Body of pancreas (tissue), 4 donors: ENCODE measurements at places on chromosomes 5 and 9. TPM values are rescaled to one million over a fixed set of nuclear protein-coding genes. Genes with fewer than 3 reads are reported as not detected.

PCDHGA5 gene
- 6.0 TPM for total RNA-seq

DNA sequence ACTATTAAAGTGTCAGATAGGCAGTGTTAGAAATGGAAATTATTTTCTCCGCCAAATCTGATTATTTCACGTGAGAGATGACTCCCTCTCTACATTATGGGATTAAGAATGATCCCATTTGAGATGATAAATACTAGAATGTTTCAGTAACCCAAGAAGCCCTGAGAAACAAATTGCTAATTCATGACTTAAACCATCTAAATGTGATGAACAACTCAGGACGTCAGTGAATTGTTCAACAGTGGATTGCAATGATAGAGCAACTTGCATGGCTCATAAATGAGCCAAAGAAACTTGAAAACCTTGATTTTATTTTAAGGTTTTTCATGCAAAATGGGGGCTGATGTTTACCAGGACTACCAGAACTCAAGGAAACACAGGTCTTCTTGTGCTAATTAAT lies 350.5 kb upstream of the WWC1 start:
- no peak for DNase-seq

ARAP3 gene
- total RNA-seq = 3.9 TPM

DNA sequence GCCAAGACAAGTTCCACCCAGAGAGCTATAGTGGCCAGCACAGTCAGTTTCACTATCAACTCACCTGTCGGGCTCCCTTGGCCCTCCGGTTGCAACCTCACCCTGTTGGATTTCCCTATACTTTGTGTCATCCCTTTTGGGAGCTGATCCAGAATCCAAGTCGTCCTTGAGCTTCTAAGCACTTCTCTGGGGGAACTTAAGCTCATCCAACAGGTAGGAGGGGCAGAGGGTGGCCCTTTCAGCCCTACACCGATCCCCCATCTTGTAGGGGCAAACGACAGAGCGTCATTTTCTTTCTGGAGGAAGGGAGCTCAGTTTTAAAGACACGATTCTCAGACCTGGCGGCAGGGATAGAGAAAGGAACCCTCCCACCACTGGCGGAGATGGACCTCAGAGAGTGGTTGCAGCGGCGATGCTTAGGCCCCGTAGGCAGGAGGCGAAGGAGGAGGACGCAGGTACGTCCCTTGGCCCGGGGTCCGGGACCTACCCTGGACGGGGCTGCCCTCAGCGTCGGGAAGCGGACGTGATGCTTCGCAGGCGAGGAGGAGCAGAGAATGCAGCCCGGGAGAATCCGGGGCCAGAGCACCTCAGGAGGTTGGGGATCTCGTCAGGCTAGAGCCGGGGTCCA lies 519 bp downstream of the ZER1 start:
- peak; percentile 26 for DNase-seq

SMIM32 gene
- not detected for total RNA-seq

BHMT gene
- total RNA-seq = not detected

DNA sequence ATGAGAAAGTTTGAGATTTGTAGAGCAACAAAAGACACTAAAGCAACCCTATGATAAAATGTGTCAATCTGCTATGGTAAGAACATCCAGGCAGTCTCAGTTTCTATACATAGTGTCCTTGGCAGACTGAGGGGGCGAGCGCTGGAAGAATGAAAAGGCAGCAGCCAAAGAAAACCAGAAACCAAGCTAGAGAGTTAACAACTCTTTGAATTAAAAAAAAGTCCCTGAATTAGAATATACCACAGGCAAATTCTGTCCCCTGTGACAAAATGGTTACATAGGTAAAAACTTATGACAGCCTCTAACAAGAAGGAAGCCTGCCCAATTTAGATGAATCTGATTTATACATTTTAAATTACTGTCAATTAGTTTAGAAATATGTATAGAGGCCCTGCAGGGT lies 106.7 kb downstream of the OXCT1 start:
- no peak for DNase-seq

DNA sequence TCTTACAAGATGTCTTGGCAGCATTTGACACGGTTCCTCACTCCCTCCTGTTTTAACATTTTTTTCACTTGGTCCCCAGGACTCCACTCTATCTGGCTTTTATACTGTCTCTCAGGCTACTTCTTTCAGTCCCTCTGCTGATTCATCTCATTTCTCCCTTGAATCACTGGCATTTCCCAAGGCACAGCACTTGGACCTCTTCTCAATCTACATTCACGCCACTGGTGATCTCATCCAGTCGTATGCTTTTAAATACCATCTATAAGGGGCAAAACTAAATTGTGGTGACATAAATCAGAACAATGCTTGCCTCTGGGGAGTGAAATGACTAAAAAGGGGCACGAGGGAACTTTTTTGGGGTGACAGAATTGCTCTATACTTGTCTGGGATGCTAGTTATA lies 47.1 kb downstream of the MAPKAP1 start:
- DNase-seq = no peak

GRCh38 chr9:136656795-136657611 lies 5.7 kb upstream of the EGFL7 start:
- DNase-seq = no peak

DNA sequence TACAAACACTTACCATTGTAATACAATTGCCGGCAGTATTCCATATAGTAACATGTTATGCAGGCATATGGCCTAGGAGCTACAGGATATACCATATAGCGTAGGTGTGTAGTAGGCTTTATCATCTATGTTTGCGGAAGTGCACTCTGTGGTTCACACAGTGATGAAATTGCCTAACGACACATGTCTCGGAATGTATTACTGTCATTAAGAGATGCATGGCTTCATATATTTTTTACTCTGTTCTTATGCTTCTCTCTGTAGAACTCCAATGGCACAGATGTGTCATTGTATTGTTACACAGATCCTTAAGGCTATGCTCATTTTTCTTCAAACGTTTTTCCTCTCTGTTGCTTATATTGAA lies 19.2 kb upstream of the ANKRD18A start:
- DNase-seq = no peak

GRCh38 chr5:164235300-164235891 lies 730.0 kb downstream of the MAT2B start:
- no peak for DNase-seq

DMRT3 gene
- total RNA-seq = not detected

GNA14 gene
- total RNA-seq = 1.6 TPM

TMEM203 gene
- 11.9 TPM for total RNA-seq

C9orf72 gene
- total RNA-seq = 20.5 TPM

DNA sequence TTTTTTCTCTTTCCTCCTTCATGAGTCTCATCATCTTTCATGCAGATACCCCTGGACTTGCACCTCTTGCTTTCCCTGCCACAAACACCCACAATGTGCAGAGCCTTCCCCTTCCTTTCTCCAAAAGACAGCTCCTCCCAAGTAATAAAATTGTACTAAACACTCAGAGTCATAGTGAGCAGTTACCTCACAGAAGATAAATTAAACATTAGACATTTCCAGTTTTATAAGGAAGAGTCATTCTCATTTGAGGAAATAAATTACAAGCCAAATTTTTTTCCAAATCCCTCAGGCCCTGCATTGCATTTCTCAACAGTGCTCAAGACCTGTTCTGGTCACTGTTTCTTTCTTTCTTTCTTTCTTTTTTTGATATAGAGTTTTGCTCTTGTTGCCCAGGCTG lies 131.5 kb downstream of the ATPSCKMT start:
- DNase-seq = no peak

- DNase-seq = peak; percentile 16
These were observed 383.9 kb downstream of the SH3GL2 start for GRCh38 chr9:17962747-17963146.

- peak; percentile 63 for DNase-seq
These were observed 33.5 kb downstream of the TLX3 start for GRCh38 chr5:171342362-171343111.

CCNJL gene
- total RNA-seq = 0.66 TPM

DNA sequence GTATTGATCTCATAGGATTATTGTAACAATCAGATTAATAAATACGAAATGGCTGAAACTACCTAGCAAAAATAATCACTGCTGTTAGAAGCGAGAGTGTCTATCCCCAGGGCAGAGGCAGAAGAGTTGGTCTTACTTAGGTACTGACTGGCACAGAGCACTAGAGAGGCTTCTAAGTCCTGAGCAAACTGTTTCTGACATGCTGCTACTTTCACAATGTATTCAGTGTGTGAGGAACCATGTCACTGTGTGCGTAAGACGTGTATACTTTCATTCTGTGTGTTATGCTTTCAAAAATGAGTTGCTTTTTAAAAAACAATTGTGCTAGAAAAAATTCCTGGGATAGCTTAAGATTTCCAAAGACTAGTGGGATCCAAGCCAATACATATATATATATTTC lies 5.5 kb upstream of the KLHL9 start:
- DNase-seq = no peak

DNA sequence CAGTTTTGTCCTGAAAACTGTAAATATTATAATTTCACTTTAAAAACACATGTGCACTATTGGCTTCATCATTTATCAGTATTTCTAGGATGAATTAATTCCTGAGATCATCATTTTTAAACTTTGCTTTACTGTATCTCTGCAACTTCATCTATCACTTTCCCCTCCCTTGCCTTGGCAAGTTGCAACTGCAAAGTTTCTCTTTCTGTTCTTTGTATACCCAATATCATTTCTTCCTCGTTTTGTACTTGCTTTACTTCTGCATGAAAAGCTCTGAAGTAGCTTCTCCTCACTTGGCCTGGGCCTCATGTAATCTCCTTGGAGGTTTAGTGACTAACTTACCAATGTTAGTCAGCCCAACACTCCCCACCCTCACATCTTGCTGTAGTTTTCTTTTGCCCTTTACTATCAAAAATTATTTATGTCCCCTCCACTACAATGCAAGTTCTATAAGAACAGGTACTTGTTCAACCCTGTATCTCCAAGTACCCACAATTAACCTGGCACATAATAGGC lies 12.8 kb downstream of the C5orf63 start:
- DNase-seq = no peak

DNA sequence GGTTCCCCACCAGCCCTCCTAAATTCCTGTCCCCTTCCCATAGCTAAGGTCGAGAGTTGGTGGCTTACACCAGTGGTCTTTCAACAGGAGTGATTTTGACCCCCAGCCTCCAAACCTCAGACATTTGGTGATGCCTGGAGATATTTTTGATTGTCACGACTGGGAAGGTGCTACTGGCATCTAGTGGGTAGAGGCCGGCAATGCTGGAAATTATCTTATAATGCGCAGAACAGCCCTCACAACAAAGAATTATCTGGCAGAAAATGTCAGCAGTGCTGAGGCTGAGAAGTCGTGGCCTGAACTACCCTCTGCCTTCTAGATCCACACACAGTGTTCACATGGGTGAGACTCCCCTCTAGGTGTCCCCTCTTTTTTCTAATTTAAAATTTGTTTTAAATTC lies 69.6 kb downstream of the IL31RA start:
- DNase-seq = no peak

- DNase-seq = no peak
These were observed 3.1 kb downstream of the ANXA2R start for GRCh38 chr5:43036856-43037635.

GRCh38 chr5:137627293-137627692 lies 108.6 kb downstream of the KLHL3 start:
- DNase-seq = peak; percentile 59

DNA sequence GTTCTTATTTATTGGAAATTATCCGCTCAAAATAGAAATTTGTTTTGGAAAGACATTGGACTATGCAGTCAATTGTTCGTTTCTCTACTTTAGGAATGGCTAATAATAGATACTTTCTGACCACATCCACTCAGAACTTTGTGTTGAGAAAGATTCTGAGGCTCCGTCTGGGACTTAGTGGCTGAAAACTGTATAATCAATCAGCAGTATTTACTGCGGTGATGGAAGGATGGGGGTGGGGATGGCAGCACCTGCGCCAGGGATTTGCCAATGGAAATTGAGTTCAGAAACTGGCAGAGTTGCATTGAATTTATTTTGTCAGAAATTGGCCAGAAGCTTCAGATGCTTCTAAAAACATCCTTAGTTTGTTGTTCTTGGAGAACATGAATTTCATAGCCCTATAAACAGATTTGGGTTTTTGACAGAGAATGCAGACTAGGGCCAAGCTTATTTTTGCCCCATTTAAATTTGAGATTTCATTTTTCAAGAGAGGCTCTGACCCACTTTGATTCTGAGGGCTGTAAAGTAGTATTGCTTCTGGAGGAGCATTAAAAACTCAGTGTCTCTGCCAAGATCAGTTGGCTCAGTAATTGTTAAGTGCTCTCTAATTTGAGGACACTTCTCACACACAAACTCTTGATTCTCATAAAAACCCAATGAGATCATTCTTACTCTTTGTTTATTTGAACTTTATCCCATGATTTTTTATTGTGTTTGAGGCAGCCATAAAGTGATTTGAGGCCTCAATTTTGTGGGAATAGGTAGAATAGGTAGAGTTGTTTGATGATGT lies 215.1 kb downstream of the CD180 start:
- DNase-seq = no peak

- no peak for DNase-seq
These were observed 615.7 kb upstream of the ARRDC3 start for GRCh38 chr5:91998774-91999173.

- DNase-seq = no peak
These were observed 139.0 kb downstream of the RFX3 start for GRCh38 chr9:3386753-3387152.

FGF1 gene
- 0.78 TPM for total RNA-seq

DNA sequence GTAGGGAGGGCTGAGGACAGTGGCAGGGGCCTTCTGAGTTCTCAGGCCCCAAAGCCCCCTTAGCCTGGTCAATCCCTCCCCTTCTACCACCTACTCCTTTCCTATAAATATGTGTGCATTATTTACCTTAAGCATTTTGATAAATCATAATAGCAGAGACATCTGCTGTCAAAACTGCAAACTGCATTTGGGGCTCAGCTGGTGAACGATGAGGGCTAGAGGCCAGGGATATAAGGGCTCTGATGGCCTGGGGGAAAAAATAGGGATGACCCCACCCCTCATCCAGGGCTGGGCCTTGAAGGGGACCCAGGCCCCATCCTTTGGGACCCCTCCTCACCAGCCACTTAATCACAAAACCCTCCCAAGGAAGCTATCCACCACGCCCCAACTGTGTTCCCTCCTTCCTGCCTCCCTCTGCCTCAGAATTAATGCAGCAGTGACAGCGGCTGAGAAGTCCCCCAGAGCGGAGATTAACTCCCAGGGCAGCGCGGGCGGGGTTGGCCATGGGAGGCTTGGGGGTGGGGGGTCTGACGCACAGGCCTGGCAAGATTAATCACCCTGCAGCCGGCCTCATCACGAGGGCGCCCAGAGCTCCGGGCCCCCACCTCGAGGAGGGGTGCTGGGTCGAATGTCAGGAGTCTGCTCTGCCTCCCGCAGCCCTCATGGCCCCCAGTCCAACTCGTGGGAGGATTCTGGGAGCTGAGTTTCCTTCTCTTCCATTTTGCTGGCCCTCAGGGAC lies 42.1 kb downstream of the CXXC5 start:
- no peak for DNase-seq

- DNase-seq = no peak
These were observed 789 bp downstream of the DOK3 start for GRCh38 chr5:177508837-177509236.

GRCh38 chr5:88686726-88687125 lies 196.3 kb downstream of the MEF2C start:
- DNase-seq = no peak

GRM6 gene
- not detected for total RNA-seq
